ENCODE measurements at places on chromosomes 4 and X.

- no peak for DNase-seq
Measured at GRCh38 chr4:158484173-158484885, 37.4 kb upstream of the RXFP1 start.

DNA sequence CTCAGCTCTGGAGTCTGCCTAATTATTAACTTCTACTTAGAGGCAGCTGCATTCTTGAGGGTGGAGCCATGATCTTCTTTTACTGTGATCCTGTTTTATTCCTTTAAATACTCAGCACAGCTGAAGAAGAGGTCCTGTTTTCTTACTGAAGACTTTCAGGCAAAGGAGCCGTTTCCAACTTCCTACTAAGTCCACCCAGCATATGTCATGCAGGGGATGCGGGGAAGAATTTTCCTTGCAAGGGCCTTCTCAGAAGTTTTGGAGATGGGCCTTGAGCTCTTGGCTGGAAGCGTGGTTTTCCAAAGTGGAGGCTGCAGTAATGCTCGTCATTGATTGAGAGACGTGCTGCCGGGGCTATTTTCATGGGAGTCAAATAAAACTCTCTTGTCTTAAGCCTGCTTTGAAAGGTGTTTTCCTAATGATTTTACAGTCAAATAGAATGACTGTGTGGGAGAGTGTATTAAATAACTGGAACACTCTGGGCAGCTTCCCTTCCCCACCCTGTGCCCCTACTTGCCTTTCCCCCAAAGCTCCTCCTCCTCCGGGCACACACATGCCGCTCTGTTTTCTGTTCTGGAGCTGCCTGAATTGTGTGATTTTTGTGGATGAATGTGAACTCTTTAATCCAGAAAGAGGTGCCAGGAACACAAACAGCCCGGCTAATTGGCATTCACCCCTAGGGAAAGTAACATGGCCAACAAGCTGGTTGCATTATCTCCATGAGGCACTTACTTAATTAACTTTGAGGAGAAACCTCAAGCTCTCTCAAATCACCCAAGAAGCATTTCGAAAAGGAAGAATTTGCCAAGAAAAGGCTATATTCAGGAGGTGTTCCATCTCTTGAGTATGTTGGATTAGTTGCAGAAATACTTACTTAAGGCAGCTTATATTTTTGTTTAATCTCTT is 28.1 kb downstream of the FGF2 start:
- DNase-seq = no peak

GRCh38 chr4:3656416-3657356 is 109.5 kb upstream of the ADRA2C start:
- DNase-seq = no peak

GRCh38 chr4:79820427-79820826 is 252.6 kb downstream of the ANTXR2 start:
- no peak for DNase-seq

GRCh38 chr4:135838889-135839288 is 1637.3 kb upstream of the PABPC4L start:
- no peak for DNase-seq

DNA sequence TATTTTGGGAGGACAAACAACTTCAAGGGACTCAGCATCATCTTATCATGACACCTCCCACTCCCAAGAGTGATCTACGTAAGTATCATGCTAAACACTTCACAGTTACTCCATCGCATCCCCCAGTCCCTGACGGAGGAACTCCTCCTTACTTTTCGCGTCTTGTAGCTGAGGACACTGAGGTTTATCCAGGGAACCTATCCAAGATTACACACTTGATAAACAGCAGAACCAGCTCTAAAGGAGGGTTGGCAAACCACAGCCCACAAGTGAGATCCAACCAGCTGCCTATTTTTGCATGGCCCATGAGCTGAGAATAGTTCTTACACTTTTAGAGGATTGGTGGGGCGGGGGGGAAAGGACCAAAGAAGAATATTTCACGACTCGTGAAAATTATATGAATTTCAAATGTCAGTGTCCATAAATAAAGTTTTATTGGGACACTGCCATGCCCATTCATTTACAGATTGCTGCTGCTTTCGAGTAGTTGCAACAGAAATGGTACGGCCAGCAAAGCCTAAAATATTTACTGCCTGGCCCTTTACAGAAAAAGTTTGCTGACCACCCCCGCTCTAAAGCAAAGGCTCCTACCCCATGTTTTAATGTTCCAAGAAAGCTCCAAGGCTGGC is 47.8 kb downstream of the SEPSECS start:
- DNase-seq = no peak

DNA sequence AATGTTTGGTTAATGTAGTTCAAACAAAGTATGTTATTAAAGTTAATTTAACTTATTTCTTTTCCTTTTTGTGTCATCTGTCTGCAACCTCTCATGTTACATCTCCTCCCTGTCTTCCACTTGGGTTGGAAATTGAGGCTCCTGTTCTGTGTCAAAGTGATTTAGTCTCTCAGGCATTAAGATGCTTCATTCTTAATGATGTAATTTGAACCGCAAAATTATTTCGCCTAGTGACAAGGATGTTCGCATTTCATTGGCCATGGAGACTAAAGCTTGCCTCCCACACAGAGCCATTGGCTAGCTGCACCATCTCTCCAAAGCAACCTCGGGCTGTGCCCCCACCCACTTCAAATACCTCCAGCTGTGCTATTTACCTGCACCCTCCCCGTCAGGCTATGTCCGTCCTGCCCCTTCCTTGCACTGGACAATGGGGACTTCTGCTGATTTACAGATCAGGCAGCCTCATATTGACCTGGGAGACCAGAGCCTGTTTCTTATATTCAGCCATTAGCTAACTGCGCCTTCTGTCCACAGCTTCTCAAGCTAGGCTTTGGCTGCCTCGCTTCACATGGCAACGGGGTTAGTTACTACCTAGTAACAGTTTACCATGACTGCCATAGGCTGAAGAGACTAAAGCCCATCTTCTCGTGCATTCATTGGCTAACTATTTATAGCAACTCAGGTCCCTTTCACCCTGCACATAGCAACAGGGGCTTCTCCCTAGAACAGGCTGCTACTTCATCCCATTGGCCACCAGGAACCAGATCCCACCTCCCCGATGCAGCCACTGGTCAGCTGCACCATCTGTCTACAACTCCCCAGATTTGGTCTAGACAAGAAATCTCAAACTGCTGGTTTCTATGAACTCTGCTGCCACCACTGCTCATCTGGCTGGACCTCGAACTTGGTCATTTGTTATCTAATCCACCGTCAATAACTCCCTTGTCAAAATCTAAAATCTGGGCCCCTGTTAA is 8.6 kb upstream of the ZNF157 start:
- DNase-seq = no peak

DNA sequence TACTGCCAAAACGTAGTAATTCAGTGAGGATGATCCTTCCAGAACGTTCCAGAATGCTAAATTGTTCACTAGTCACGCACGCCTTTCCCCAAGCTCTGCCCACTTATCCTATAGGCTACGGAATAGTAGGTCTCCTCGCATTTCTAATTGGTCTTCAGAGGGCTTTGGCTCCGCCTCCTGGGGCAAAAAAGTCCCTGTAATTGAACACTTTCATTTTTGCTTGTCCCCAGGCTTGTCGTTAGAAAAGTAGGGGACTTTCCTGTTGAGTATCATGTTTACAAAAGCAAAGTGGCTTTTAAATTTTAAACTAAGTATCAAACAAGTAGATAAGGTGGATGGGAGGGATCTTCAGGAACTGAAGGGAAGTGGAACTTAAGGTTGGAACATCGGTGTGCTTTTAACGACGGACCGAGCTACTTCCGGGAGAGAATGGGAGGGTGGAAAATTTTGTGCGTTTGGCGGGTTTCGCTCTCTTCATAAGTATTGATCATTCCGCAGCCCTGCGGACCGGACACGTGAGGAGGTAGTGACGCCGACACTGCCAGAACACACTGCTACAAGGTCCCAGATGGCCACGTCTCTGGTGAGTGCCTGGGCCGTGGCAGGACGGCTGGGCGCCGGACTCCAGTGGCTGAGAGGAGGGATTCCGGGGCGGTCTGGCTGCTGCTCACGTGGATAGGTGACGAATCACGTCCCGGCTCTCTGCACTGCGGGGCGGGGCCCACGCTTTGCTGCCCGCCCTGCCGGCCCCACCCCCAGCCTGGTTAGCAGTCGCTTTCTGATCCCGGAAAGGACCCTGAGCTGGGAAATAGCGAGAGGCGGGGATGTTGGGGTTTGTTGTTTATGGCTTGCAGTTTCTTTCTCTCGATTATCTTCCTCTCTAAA is at the start of gene NXT2:
TSS of gene NXT2 (plus strand) at position 406 of the 885 bp plus-strand sequence. CDS start at position 569, 163 bp downstream.
- DNase-seq = peak; percentile 81

DNA sequence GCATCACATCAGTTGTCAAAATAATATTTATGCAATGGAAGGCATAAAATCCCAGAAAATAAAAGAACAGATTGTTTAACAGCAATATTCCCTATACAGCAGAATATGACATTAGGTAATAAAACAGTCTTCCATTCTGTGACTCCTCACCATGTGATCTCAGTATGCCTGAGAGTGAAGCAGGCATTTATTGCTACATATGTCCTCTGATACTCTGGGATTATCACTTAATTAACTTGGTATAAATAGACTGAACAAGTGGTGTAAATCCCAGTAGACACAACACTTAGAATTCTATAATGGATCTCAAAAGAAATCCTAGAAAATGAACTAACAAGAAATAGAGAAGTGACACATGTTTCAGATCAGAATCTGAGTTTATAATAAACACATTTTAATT is 841.3 kb downstream of the PDHA2 start:
- no peak for DNase-seq

GRCh38 chr4:84286048-84286447 is 213.0 kb downstream of the NKX6-1 start:
- no peak for DNase-seq

DNA sequence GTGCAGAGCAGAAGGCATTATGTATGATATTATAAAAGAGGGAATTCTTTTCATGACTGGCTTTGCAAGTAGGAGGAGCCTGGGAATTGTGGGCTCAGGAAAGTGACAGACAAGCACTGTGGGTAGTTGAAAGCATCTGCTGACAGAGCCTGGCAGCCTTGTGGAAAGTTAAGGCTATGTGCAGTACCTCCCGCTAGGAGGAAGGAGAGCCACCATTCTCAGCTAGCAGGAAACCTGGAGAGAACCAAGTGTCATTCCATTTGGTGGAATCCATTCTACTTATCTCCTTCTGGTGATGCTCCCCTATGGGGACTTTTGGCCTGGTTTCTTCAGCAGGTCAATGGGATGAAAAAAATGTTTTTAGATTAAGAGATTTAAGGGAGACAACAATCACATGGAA is 81.8 kb downstream of the ASB9 start:
- no peak for DNase-seq

DNA sequence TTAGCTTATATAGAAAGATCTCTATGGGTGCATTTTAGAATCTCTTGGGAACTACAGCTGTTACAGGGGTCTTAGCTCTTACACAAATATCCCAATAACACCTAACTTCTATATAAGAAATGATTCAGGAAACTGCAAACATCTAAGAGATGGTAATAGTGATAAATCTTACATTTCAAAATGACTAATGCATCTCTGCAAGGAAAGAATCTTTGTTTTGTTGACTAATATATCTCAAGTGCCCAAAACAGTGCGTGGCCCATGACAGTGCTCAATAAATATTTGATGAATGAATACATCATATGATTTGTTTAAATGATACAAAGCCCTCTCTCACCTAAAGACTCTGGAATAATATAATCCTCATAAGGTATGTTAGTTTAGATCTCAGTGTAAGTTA is 47.5 kb downstream of the CENPE start:
- DNase-seq = no peak

DNA sequence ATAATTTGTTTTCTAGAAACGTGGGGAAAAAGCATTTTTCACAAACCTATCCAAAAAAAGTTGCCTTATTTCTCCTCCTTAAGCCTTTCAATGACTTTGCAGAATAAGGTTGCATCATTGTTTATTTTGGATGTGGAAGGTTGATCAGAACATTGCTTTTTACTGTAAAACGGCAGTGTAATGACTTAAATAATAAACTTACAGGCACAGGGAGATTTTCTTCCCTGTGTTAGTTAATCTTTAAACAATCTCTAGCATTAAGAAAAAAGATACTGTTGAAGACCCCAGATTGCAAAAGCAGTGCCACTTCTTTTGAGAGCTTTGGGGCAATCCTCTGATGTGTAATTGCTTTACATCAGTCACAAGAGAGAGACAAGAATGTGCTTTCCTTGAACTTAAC is 153.4 kb downstream of the ARX start:
- DNase-seq = no peak

- DNase-seq = no peak
Measured at GRCh38 chr4:77204621-77205020, 47.6 kb downstream of the CCNG2 start.

- no peak for DNase-seq
Measured at GRCh38 chr4:158786955-158787354, 18.1 kb downstream of the FNIP2 start.

DNA sequence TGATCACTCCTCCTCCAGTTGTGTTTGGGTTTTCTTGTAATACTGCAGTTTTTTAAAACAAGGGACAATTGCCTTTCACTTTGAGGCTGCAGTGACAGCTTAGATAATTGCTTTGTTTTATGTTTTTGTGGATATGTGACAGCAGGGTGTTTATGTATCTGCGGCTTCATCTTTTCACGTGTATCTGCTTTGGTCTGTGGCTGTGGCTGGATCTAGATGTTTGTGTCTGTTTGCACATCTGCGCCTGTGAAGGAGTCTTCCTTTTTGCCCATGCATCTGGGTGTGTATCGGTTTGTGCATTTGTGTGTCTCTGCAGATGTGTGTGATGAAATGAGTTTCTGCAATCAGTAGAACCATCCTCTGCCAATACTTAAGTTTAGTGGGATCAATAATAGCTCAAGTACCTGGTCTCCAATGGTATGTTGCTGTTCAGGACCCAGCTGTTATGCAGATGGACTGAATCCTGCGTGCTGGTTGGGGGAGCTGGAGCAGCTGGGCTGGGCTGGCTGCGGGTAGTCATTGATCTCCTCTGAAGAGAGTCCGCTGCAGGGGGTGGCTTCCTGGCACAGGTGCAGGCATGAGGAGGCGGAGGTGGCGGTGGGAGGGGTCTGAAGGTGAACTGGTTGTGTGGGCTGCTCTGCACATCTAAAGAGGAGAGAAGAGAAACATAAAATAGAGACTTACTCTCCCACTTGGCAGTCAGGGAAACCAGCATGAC is 390.3 kb downstream of the SH2D1A start:
- DNase-seq = peak; percentile 53

DNA sequence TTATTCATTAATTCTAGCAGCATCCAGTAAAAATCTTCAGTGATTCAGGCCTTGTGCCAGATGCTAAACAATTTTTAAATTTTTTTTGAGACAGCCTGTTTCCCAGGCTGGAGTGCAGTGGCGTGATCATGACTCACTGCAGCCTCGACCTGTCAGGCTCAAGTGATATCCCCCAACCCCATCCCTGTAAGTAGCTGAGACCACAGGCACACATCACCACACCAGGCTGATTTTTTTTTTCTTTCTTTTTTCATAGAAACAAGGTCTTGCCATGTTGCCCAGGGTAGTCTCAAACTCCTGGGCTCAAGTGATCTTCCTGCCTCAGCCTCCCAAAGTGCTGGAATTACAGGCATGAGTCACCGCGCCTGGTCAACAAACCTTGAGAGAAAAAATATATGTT is 705.5 kb downstream of the ARAP2 start:
- DNase-seq = no peak

- no peak for DNase-seq
Measured at GRCh38 chrX:105636667-105637066, 185.7 kb upstream of the NRK start.

GRCh38 chr4:75889537-75890199 is 12.6 kb downstream of the PPEF2 start:
- no peak for DNase-seq
